Amniotic stem cell (primary cell): ENCODE measurements at places on chromosomes 7 and 10.

GRCh38 chr10:14736600-14737081 is 38.1 kb downstream of the FAM107B start:
- DNase-seq: peak; percentile 4

DNA sequence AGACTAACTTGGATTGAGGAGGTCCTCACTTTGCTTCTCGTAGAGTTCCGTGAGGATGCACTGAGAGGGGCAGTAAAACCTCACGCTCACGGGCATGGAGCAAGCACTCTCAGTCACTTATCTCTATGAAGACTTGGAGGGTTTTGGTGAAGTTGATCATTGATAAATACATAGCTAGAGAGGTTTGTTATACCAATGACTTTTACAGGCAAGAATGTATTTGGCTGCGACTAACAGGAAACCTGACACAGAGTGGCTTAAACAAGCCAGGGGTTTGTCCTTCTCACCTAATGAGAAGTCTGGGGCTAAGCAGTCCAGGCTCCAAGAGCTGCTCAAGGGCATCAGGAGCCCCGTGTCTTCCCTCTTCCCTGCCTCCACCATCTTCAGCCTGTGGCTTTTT is 6.1 kb downstream of the BICC1 start:
- no peak for DNase-seq

DNA sequence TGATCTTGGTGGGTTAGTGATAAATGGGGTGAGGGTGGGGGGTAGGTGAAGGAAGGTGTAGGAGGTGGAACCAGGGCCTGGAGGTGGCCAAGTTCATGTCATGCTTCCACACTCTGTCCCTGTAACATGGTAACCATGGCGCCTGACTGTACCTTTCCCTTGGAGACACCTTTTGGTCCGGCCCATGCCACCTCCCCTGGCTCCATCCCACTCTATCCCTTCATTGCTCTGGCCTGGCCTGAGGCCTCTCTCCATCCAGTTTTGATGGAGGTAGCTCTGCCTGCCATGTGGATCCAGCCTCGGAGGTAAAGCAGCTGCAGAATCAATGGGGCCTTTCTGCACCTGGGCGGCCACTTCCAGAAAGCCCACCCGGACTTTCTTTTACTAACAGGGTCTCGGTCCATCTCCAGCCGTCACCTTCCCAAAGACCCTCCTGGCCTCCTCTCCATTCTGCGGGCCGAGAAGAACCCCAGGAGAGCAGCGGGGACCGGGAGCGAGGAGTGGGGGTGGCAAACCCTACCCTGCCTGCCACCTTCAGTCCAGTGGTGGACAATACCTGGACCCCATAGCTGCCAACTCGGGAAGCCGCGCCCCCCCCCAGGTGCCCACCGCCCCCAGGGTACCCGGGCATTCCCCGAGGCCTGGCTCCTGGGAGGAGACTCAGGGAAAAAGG is 504 bp upstream of the TRRAP start:
- DNase-seq: no peak

- no peak for DNase-seq
These were observed 60.0 kb downstream of the PIK3AP1 start for GRCh38 chr10:96660297-96660696.

DNA sequence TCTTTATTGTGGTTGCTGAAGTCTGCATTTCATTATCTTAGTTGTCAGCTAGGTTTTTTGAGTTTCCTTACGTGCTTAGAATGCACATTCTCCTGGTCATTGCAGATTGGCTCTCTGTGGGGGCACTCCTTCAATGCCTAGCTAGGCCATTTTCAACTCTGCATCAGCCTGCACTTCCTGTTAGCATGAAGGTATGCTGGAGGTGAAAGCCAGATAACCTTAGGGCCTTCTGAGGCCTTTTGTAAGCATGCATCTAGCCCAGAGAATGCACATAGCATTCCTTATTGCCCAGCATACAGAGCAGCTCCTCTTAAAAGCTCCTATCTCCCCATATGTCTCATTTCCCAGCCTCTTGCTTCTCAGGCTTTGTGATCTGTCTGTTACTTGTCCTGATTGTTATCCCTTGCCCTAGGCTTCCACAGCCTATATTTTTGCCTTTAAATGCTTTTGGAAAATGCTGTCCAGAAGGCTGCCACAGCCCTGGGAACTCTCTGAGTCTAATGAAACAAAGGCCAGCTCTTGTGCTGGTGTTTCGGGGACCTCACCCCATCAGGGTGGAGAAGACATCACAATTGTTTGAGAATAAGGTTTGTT is 108.1 kb upstream of the IGFBP3 start:
- no peak for DNase-seq

DNA sequence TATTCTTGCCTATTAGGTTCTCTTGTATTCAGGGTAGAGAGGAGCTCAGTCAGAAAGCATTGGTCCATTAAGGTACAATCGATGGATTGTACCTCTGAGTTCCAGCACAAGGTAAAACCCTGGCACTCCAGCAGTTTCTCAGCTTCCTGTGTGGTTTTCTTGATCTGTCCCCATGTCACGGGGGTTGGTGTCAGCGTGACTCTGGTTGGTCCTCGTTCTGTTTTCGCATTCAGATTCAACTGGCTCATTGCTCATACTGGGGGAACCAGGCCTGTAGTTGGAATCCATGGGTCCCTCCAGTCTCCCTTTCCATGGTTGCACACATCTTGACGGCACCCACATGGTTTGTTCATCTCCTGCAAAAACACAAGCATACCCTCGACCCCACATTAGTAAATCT is 32.7 kb upstream of the RASGEF1A start:
- DNase-seq: no peak

GRCh38 chr7:46518713-46519112 is 597.6 kb upstream of the IGFBP3 start:
- DNase-seq: no peak

DNA sequence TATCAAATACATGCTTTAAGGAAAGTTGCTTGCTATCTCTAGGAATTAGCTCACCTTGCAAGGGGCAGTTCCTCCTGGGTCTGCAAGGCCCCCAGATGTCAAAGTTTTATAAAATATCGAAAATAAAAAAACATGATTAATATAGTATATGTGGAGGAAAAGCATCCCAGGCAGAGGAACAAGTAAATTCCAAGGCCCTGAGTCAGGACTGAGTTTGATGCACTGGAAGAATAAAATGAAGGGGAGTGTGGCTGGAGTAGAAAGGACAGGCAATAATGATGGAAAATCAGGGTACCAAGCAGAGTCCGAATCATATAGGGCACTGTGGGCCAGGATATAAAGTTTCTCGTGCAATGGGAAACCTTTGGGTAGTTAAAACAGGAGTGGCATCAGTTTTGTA is 112.4 kb upstream of the EEPD1 start:
- peak; percentile 21 for DNase-seq

GRCh38 chr10:33716501-33717267 is 382.2 kb upstream of the NRP1 start:
- no peak for DNase-seq

DNA sequence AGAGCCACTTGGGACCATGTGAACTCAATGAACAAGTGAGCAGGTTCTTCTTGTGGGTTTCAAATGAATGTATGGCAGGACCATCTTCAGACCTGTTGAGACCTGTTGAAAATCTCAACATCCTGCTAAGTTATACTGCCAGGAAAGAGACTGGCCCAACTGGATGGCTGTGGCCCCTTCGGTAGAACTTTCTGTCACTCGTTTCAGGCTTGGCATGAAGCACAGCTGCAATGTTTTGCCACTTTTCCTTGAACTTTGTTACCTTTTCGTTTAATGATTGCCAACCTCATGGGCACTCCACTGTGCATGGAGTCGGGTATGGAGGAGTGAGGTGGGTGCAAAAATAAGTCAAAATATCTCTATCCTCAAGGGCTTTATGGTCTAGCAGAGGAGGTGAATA is 36.7 kb upstream of the SLC35B4 start:
- DNase-seq: no peak

- DNase-seq: no peak
These were observed 137.1 kb downstream of the RGS10 start for GRCh38 chr10:119405520-119405807.

DNA sequence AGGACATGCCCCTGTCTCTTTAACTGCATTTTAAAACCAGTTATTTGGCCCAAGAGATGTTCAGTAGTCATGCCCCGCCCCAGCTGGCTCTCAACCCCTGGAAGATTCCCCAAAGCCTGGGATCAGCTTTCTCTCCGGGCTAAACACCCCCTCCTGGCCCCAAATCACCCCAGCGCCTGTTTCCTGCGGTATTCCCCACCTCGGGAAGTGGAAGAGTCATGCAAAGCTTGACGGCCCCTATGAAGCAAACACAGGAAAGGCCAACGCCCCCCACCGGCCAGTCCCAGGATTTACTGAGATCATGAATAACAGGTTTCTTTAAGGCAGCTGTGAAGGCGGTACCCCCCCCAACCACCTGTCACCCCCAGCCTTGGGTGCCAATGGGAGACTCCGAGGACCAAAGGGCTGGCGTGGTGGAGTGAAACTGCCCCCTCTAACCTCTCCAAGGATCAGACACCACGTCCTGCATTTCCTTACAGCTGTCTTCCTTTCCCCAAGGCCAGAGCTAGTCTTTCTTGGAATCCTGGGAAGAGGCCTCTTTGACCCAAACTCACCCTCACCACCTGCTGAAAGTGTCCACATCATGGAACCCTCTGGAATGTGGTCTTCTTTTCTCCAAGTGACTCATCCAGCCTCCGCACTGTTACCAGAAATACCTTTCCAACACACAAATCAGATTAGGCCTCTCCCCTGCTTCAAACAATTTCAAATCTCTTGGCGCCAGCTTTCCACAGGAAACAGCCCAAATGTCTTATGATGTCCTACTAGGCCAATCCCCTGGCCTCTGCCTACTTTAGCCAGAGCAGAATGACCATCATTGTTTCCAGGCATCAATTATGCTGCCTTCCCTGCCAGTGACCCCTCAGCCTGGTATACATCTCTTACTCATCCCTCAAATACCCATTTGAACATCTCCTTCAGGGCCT is 301.5 kb downstream of the ZEB1 start:
- DNase-seq: no peak

DNA sequence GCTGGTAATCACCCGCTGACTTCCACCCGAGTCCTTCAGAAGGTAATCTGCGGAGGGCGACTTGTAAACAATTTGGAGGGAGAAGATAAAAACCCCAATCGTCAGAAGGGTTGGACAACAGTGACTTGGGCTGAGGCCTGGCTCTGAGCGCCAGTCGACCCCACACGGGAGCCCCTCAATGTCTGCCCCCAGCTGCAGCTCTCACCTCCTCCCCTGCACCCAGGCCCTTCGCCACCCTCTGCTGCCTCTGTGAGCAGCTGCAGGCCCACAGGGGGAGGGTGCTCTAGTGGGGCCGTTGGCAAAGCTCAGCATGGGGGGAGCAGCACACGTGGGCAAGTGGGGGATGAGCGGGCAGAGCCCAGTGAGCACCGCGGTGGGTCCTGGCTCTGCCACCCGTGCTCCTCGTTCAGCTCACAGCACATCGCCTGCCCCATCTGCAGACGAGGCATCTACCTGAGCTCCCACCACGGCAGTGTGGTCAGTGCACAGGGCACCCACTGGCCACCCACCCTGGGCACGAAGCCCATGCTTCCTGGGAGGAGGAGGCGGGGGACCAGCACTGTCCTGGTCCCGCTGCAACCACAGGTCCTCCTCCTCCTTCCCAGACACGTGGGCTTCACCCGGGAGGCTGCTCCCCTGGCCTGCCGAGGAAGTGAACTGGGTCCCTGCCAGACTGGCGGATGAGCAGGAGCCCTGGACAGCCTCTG is 280.5 kb downstream of the ELFN1 start:
- no peak for DNase-seq

GRCh38 chr7:30788640-30789333 is 17.6 kb downstream of the MINDY4 start:
- no peak for DNase-seq

- DNase-seq: no peak
These were observed 86.2 kb upstream of the PDGFA start for GRCh38 chr7:605661-606450.

- DNase-seq: no peak
These were observed 27.7 kb downstream of the RNF32 start for GRCh38 chr7:156668130-156668741.

DNA sequence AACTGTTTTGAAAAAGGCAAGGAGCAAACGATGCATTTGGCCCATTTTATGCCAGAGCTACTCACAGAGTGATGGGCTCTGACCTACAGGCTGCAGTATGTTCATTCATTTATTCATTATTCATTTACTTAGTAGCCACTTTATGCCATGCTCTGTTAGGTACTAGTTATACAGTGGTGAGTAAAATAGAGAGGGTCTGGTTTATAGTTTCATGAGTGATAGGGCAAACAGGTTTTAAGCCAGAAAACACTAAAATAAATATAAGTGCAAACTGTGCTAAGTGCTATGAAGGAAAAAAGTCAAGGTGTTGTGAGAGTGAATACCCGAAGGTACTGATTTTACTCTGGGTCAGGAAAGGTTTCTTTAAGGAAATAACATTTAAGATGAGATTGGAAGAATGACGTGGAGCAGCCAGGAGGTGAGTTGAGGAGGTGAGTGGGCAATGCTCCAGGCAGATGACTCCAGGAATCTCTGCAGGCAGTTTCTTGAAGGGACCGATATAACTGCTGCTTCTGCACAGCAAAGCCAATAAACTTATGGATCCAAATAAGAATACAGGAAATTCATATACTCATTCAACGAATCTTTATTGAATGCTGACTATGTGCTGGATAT is 56.9 kb upstream of the FAM133B start:
- DNase-seq: no peak

- DNase-seq: no peak
These were observed 7.0 kb downstream of the KNDC1 start for GRCh38 chr10:133166828-133167692.

DNA sequence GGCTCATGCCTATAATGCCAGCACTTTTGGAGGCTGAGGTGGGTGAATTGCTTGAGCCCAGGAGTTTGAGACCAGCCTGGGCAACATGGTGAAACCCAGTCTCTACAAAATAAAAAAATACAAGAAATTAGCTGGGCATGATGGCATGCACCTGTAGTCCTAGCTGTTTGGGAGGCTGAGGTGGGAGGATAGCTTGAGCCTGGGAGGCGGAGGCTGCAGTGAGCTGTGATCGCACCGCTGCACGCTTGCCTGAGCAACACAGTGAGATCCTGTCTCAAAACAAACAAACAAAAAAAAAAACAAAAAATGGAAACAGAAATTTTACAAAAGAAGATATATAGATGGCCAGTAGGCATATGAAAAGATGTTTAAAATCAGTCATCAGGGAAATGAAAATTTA is 57.1 kb downstream of the PTEN start:
- DNase-seq: no peak

GRCh38 chr7:130865408-130866236 is 131.6 kb upstream of the KLF14 start:
- DNase-seq: no peak

- DNase-seq: no peak
These were observed 143.3 kb upstream of the TNS3 start for GRCh38 chr7:47725031-47725780.
